ENCODE measurements at places on chromosomes 16 and 17.
A peak's percentile ranks its signal among the peaks of the same experiment; 100 is the strongest.

DNA sequence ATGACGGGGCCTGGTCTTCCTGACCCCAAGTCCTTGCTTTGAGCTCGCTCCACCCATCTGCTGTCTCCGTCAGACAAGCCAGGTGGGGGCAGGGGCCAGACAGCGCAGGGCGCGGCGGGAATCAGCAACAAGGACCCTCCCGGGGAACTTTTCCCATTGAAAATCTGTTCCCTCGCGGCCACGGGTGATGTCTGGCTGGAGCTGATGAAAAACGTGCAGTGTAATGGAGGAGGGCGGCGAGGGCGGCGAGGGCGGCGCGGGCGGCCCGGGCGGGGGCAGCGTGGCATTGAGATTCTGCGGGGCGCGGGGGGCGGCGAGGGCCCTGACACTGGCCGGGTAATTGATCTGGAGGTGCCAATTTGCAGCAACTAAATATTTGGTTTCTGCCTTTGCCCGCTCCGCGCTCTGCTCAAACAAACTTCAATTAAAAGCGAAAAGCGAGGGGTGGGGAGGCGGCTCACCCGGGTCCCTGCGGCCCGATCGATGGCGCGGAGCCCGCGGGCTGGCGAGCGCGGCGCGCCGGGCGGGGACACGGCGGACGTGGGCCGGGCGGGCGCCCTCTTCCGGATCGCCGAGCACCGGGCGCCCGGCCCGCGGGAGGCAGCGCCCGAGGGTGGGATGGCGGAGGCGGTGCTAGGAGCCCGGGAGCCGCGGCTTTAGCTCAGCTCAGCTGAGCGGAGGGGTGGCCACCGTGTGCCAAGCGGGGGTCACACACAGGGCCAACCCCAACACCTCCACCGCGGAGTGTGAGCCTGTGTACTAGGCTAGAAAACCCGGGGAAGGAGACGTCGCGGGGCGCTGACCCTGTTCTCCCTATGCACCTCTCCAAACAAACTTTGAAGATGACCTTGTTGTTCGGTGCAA lies 32.4 kb downstream of the DCAKD start:
- peak; percentile 22 for DNase-seq

GRCh38 chr16:53121043-53121620 lies 66.3 kb downstream of the CHD9 start:
- DNase-seq, result no peak

GRCh38 chr16:48318630-48319029 lies 66.6 kb downstream of the SIAH1 start:
- no peak for DNase-seq

DNA sequence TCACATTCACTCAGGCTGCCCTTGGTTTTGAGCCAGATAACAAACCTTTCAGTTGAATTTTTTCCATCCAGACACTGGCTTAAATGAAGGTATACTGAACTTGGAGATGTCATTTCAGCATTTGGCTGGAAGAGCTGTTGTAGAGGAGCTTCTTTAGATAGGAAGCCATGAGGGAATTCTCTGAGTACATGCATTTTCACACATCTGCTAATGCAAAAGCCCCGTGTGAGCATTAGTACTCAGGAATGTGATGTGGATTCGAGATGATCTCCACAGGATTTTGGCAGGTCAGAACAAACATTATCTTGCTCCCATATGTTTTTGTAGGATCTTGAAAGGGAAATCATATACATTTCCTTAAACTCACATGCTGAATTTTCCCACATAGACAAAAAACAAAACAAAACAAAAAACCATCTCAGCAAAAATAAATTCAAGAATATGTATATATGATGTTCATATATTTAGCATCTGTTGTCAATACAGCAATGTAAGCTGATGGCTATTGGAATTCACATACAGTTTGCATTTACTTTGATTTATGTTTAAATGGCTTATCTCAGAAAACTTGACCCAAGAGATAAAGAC lies 277.2 kb upstream of the TBX2 start:
- no peak for DNase-seq

DNA sequence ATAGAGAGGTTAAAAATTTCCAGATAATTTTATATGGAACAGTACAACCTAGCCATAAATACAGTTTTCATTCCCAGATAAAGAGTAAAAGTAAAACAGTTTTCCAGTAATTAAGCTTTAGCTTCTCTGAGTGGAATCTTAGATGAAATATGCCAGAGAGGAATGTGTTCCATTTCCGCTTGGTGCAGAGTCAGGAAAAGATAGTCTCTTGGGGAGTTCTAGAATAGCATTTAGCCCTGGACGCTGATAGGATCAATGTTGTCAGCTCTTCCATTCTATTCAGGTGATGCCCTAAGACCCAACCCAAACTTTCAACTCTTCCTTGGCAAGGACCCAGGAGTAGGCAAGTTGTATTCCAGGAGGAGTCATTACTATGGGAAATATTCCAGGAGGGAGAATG lies 30.9 kb upstream of the ABCA3 start:
- no peak for DNase-seq

DNA sequence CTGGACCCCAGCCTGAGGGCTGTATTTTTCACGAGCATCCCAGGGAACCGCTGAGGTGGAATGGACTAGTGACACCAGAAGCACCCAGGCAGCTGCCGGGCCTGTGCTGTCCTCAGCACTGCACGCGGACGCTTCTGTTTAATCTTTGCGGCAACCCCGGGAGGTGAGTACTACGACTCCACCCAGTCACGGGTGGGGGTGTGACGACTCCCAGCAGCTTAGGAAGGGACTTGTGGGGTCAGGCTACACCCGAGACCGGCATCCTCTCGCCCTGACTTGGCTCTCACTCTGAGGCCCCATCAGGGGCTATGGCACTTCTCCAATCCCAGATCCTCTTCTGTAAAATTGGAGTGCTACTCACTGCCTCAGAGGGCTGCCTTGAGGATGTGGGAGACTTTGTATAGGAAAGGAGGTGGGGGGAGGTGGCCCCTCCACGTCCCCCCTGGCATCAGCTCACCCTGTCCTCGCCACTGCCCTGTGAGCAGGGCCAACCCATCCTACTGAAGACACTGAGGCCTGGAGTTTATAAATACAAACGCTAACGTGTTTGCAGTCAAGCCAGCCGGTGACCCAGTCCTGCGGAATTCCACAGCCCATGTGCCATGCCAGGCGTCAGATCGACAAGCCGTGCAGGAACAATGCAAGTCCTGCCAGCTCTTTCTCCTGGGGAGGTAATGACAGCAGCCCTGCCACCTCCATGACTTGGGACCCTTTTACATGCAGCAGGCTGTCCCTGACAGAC lies 44.4 kb downstream of the PPL start:
- DNase-seq, result no peak

- no peak for DNase-seq
These were observed 6.0 kb downstream of the ABCC1 start for GRCh38 chr16:15955425-15955824.

DNA sequence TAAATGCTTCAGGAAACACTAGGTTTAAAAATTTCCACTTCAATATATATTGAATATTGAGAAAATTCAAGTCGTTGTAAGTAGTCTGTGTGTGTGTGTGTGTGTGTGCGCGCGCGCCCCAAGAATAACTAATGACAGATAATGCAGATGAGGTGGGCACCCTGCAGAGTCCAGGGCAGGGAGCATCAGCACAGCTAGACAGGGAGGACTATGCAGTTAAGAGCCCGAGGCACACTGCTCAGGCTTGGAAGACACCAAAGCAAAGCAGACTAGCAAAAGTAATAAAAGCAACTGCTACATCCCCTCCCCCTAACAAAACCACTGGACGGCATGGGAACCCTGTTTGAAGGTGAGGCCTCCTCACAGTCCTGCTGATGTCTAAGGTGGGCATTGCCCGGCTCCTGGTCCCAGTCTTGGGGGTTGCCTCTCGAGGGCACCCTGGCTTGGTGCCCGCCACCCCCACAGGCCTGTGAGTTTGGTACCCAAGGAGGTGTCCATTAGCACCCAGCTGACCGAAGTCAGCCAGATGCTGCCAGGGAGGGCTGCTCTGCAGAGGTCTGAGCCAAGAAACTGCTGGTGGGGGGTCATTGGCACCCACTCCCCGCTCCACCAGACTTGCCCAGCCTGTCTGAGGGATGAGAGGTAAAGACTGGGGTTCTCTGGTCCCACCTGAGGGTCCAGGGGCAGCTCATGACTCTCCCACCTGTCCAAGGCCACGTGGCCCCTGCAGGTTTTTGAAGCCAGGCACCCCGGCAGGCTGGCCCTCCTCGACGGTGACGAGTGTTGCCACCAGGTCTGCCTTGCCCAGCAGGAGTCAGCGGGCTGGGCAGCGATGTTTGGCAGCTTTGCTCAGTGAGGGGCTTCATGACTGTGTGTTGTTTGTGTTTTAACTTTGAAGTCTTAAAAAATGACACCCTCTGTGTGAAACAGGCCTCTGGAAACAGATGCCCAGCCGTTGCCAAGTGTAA lies 18.7 kb downstream of the LRRC75A start:
- no peak for DNase-seq

GRCh38 chr16:88387941-88388627 lies 5.3 kb downstream of the ZNF469 start:
- peak; percentile 34 for DNase-seq

GRCh38 chr17:19247473-19247872 lies 10.3 kb downstream of the EPN2 start:
- no peak for DNase-seq

DNA sequence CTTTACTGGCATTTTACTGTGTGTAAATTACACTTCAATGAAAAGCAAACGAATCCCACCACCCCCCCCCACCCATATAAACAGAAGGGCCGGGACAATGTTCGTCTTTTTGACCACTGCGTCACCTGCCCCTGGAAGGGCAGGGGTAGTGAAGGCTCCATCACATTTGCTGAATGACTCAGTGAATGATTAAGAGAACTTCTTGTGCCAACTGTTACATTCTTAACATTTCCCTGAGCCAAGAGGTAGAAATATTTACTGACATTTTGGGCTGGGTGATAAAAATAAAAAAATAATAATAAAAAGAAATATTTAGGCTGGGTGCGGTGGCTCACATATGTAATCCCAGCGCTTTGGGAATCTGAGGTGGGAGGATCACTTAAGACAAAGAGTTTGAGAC lies 24.1 kb downstream of the C16orf96 start:
- DNase-seq, result no peak

- no peak for DNase-seq
These were observed 82.6 kb downstream of the USP31 start for GRCh38 chr16:23066676-23067075.

DNA sequence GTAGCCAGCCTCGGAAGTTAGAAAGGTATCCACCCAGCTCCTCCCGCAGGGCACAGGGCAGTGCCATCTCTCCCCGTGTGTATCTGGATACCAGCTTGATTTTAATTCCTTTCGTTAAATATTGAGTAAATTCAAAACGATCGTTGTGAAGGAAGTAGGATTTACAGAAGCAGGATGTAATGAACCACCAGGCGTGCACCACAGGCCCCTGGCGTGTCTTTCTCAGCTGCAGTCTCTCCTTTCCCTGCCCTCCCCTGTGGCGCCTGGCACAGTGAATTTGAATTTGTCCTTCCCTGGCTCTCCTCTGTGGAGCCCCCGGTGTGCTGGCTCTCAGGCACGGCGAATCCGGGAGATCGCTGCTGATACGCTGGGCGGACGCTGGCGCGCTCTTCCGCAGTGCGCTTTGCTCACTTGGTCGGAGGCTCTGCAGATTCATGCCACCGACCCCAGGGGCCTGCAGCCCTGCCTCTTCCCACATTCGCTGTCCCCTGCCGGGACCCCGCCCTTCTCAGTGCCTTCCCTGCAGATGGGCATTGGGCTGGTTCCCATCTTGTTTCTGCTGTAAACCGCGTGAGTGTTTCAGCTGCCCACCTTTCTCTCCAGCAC lies 164.6 kb downstream of the RPTOR start:
- no peak for DNase-seq

GRCh38 chr16:81558077-81558443 lies 113.5 kb downstream of the CMIP start:
- no peak for DNase-seq

GRCh38 chr16:86556576-86556975 lies 1.5 kb upstream of the MTHFSD start:
- DNase-seq, result no peak

DNA sequence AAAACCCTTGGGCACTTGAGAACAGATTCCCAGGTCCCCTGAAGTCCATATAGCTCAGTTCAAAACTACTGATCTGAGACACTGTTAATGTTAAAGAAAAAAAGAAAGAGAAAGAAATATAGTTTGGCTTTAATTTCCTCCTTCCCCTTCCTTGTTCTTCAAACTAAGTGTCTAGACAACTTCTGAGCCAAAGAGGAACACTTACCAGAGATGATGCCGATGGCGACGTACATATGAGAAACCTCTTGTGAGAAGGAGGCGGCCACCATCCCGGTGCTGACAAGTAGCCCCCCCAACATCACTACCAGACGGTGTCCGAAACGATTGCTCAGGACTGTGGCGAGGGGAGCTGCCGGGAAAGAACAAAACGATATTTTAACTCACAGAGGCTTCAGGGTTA lies 17.2 kb downstream of the SLC16A6 start:
- no peak for DNase-seq

DNA sequence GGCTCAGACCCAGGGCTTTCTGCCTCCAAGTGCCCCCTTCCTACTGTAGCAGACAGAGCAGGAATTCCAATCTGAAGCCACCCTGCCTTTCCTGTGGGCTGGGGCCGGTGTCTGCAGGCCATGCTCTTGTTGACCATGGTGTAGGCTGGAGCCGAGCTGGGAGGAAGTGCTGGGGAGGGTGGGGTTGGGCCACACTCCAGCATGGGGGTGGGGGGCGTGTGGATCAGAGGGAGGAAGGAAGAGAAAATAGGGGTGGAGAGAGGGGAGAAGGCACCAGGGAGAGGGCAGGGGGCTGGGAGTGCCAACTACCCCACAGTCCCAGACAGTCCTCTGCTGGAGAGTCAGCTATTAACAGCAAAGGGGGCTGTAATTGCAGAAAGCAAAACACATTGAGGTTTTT lies 54.3 kb upstream of the JPH3 start:
- no peak for DNase-seq

GRCh38 chr16:49189286-49189685 lies 92.4 kb downstream of the CBLN1 start:
- no peak for DNase-seq

DNA sequence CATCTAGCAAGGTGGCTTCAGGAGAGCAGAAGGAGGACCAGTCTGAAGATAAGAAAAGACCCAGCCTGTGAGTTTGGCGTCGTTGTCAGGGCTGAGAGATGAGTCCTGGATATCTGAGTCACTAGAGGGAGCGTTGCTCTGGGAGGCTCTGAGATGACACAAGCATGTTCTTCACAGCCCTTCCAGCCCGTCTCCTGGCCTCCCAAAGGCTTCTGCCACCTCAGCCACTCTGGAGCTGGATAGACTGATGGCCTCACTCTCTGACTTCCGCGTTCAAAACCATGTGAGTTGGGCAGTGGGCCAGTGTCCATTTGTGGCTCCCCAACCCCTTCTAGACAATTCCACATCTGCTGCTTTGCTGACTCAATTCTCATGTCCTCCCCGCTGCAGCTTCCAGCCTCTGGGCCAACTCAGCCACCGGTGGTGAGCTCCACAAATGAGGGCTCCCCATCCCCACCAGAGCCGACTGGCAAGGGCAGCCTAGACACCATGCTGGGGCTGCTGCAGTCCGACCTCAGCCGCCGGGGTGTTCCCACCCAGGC lies 2.3 kb downstream of the TGFB1I1 start:
- no peak for DNase-seq

DNA sequence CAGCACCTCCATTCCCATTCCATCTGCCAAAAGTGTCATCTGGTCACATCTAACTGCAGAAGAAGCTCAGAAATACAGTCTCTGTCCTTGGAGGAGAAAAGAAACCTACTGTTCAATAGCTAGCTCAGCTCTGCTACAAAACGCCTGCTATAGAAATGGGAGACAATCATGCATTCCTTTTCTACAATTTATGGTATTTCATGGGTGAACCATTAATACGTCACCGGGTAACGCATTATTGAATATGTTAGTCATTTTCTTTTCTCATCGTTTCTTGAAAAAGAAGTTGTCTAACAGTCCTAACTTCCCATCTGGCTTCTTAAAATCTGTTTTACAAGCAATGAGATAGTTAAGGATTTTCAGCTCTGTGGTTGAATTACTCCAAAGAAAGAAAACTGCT lies 496.7 kb upstream of the RBFOX1 start:
- no peak for DNase-seq

Data from caudate nucleus (tissue), 63 donors.